Stimulated activated CD8-positive, alpha-beta memory T cell treated with anti-CD3 and anti-CD28 coated beads, Interleukin-4, amount 100 ng/mL, for 1 hour (primary cell): ENCODE measurements at places on chromosomes 11 and 22.
A peak's percentile ranks its signal among the peaks of the same experiment; 100 is the strongest.

- DNase-seq = no peak
Measured at GRCh38 chr22:33271390-33272161, 213.4 kb upstream of the SYN3 start.

DNA sequence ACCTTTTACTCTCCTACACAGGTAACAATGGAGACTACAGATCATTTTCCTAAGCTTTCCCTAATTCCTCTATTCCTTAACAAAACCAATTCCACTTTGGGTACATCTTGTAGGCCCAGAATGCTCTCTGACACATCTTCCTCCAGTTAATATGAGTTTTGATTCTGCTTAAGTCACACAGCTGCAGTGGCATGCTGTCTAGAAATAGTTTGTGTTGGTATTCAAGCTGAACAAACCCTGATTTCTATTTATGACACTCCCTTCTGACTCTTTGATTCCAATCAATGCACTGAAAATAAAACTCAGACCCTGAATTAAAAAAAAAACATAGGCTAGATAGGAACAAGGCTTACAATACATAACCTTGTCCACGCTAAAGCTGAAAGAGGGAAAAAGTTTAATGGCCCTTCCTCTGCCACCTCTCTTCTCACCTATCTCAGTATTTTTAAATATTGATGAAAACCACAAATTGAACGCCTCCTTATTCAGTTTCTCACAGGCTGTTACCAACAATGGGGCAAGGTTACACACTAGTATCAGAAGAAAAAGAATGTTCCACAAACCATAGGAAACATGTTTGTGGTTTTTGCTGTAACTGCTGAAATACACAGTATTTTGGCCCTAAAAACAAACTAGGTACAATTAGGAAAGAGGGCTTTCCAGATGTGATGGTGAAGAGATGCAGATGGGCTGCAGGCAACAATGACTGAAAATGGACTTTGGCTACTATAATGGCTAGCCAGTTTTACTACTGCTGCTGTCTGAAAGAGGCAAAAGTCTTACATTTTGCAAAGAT, 35.7 kb upstream of the GAB2 start:
- no peak for DNase-seq

DNA sequence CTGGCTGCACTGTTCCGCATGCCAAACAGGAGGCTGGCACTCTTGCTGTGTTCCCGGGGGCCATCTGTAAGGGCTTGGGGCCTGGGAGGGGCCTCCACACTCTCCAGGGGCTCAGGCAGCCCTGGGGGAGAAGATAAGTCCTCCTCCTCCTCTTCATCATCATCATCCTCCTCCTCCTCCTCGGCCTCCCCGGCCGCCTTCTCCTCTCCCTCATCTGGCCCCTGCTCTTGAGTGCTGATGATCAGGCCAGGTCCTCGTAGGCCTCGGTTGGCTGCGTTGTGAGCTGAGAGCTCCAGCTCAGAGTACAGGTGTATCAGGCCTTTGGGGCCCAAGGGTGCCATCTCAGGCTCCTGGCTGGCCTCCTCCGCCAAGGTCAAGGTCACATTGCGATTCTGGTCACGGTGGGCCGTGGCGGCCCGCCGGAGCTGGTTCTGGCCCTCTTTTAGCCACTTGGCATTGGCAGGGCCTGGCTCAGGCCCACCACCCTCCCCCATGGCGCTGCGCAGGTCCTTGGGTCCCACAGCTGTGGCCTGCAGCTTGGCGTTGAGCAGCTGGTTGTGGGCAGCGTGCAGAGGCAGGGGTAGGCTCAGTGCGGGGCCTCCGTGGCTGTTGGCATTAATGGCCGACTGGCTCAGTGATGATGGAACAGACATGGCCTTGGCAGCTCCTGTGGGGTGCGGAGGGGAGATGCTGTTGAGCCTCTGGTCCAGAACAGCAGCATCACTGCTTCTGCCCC, 8.0 kb downstream of the APBB1 start:
- DNase-seq = no peak

DNA sequence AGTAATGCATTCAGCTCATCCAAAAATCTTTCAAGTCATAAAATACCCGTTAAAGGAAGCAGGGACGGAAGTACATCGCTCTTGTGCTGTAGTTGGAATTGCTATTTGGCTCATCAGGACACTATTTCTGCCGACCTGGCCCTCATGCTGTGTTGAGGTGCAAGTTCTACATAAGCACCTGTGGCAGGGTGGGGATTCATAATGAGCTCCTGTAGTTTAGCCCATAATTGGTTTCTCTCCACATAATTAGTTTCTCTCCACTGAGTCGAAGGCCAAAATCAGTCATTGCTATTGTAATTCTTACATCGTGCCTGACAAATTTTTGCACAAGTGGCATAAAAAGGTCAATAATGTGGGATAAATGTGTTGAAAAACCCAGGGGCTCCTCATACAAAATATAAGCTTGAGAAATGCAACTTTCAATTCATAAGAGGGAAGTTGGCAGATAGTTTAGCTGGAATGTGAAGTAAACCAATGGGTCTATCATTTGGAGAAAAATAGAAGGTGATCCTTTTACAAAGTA, 14.9 kb upstream of the ISX start:
- no peak for DNase-seq

- DNase-seq = no peak
Measured at GRCh38 chr11:104665641-104666040, 232.6 kb downstream of the CASP12 start.

GRCh38 chr11:70020336-70021214, 57.5 kb upstream of the ANO1 start:
- no peak for DNase-seq

DNA sequence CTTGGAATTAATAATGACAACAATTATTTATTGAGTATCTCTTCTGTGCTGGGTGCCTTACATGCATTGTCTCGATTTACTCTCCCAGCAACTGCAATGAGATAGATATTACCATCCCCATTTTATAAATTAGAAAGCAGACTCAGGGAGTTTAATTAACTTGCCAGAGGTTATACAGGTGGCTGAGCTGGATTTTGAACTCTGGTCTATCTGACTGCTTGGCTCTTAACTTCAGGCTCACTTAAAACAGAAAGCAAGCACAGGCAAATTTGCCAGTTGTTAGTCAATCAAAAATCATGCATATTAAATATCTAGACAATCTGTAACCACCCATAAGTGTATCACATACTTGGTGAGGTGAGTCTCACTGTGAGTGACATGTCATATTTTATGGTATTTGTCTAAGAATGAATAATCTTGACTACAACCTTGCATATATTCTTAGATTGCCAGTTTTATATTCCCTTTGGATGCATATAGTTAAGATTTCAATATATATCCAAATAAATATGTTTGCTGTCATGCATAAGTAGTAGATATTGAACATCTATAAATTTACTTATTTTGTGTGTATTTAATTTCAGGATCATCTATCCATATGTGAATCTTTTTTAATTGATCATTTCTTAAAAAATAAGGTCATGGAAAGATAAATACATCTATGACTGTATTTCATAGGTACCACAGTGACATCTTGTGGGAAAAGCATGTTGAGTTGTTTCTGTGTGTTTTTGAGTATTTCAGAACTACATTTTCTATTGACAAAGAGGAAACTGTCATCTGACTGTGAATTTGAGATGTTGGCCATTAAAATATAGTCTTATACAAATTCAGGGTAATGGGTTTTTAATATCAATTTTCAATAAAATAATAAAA, 112.0 kb upstream of the ARHGAP42 start:
- no peak for DNase-seq

GRCh38 chr11:112514011-112514740, 253.5 kb upstream of the PLET1 start:
- no peak for DNase-seq

DNA sequence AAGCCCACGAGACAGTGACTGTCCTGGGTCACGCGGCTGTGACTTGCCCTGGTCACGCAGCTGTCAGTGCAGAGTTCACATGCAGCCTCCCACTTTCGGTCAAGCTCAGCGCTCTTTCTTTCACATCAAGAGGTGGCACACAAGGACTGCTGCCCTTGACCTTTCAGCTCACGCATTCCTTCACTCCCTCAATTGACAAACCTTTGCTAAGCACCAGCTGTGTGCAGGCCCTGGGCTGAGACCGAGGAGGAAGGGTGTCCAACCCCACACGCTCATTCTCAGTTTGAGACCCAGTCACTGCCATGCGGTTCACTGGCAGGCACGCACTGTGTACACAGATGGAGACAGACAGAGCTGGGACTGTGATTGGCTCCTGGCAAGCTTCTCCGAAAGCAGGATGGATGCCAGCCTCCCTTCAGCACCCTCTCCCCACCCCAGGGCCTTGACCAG, 70.3 kb downstream of the SCUBE1 start:
- no peak for DNase-seq

DNA sequence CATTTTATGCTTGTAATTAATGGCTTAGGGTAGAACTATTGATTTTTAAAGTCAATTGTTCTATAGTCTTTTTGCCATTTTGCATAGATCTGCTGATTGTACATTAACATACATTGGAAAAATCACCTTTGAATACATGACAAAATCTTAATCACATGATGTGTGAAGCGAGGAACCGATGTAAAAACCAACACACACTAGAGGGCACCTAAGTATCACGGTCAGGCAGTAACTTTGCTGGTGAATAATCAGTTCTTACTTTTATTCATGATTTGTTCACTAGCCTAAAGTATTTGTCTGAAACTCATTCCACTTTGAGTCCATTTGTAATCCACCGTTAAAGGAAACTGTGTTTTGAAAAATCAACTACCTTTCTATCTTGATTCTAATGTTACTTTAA, 28.2 kb downstream of the JHY start:
- DNase-seq = no peak

- peak; percentile 46 for DNase-seq
Measured at GRCh38 chr11:61028135-61028729, 56.8 kb downstream of the CD6 start.

DNA sequence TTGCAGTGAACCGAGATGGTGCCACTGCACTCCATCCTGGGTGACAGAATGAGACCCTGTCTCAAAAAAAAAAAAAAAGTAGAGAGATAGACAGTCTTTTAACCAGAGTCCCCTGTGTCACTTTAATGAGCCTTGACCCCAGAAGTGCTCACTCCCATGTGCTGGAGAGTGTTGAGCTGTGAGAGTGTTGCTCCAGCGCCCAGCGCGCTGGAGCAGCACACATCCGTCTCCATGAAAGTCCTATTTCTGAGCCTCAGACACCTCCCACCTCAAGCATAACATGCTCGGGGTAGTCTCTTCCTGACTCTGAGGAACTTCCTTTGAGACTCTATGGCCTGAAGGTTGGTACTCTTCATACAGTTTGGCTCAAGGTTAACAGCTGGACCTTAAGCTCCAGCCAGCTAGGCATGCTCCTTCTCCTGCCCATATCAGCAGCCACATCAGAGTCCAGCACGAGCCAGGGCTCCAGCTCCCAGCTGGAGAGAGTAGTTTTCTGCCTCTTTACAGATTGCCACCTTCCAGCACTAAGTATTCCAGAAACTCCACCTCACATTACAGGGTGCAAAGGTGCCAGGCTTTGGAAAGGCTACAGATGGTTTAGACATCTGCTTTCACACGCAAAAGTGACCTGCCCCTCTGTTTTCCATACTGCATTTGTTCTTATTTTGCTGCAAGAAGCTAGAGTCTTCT, 29.4 kb upstream of the UBASH3B start:
- DNase-seq = no peak

DNA sequence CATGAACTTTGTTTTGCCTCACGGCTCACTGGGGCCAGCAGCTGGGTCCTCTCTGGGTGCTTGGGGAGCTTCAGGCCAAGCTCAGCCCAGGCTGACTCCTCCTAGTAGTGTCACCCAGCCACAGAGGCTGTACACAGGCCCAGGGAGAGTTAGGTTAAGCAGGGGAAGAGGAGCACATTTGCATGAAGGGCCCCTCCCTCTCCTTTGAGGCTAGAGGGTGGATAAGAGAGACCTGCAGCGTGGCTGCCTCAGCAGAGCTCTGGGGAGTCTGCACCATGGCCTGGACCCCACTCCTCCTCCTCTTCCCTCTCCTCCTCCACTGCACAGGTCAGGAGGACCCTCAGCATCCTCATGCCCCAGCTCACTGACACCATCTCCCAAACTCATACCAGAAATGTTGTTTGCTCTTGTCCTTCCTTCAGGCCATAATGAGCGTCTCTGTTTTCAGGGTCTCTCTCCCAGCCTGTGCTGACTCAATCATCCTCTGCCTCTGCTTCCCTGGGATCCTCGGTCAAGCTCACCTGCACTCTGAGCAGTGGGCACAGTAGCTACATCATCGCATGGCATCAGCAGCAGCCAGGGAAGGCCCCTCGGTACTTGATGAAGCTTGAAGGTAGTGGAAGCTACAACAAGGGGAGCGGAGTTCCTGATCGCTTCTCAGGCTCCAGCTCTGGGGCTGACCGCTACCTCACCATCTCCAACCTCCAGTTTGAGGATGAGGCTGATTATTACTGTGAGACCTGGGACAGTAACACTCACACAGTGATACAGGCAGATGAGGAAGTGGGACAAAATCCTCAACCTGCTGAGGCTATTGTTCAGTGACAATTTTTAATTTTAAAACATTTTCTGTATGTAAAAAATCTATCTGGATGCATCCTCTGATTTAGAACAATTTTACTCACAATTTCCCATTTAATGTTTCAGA, 82.4 kb upstream of the VPREB1 start:
- no peak for DNase-seq

DNA sequence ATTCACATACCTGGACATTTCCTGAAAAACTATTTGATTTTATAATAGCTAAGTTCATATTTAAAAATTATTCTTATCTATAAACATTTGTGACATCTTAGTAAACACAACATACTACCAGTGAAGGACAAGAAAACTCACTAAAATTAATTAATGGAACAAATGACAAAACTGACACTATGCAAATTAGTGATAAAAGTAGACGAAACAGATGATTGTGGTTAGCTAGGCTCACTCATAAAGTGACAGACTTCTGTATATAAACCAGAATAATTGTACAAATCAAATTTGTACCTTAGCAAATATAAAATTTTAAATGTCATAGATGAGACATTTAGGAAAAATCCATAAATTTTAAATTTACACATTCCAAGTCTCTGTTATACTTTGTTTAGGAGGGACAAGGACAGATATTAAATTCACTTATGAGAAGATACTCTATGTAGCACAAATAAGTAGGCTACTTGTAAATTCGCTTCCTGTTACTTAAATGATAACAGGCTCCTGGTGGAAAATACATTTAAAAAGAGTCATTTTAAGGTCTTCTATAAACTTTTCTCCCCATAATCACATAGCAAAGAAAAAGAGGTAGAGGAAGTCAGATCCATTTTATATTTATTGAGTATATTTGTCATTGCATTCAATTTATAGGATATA, 81.2 kb downstream of the KIF18A start:
- DNase-seq = no peak

GRCh38 chr11:13104619-13105236, 95.6 kb downstream of the RASSF10 start:
- DNase-seq = no peak

- DNase-seq = no peak
Measured at GRCh38 chr11:71336176-71336995, 84.0 kb upstream of the SHANK2 start.

- no peak for DNase-seq
Measured at GRCh38 chr11:64246871-64247728, at the start of gene PPP1R14B. Gene PPP1R14B, minus strand, starts transcription at chr11:64246943. Its CDS starts 270 bp downstream, at chr11:64246673.

GRCh38 chr22:20180245-20180630, 29.4 kb upstream of the CCDC188 start:
- no peak for DNase-seq

GRCh38 chr22:30212363-30212995, 34.1 kb downstream of the LIF start:
- no peak for DNase-seq

GRCh38 chr11:126925321-126926093, 75.1 kb downstream of the KIRREL3 start:
- DNase-seq = no peak
